Femur (tissue), 1 donor: ENCODE measurements at places on chromosomes 5 and 9.

- DNase-seq = no peak
Observed at GRCh38 chr5:176737746-176738636, 72.4 kb upstream of the UNC5A start.

DNA sequence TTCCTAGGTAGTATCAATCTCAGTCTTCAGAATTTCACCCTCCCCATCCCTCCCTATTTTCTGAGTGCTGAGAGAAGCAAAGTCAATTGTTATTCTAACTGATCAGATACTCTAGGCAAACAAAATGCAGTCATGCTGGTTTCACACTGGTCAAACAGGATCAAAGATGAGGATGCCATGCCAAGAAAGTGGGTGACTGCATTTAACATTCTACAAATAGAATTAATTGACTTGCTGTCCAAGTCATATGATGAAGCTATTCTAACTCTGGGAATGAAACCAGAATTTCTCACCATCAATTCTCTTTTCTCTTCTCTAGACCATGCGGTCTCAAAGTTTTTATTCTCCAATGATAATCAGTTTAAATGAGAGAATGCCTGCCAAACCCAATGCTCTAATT, 112.5 kb downstream of the CTNND2 start:
- no peak for DNase-seq

DNA sequence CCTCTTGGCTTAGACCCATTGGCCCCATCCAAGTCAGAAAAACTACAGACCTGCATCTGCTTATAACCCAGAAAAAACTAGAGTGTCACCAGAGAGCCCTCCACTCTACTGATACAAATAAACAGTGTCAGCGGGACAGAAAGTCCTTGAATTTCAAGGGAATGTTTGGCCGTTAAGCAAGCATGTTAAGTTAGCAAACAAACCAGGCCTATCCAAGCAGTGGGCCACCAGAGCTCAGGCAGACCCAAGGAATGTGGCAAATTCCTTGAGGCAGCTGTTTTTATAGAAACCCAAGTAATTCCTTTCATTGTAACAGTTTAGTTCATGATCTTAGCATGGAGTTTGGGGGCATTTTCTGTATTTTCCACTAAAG, 70.9 kb downstream of the PRLR start:
- DNase-seq = no peak

- DNase-seq = no peak
Observed at GRCh38 chr5:33048315-33048714, 337.2 kb downstream of the NPR3 start.

GRCh38 chr5:90446961-90447360, 27.6 kb downstream of the MBLAC2 start:
- DNase-seq = no peak

DNA sequence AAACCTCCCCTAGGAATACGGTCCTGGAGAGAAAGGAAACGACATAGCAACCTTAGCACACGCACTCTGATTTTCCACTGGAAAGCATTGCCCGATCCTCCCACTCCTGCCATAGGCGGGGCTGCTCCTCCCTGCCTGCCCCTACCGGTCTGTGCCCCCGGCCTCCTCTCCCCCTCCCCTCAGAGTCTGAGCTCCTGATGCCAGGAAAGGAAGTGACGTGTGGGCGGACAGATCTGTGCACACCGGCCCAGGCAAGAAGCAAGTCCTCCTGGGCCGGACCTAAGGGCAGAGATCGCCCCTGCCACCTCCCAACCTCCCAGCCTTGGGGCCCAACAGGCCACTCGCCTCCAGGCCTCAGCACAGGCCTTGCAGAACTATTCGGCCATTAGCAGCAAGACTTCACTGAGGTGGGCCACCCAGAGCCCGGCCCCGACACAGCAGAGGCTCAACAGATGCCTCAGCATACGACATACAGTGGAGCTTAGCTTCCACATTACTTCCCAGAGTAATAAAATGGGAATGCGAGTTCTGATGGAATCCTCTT, 7.2 kb downstream of the NINJ1 start:
- peak; percentile 83 for DNase-seq

DNA sequence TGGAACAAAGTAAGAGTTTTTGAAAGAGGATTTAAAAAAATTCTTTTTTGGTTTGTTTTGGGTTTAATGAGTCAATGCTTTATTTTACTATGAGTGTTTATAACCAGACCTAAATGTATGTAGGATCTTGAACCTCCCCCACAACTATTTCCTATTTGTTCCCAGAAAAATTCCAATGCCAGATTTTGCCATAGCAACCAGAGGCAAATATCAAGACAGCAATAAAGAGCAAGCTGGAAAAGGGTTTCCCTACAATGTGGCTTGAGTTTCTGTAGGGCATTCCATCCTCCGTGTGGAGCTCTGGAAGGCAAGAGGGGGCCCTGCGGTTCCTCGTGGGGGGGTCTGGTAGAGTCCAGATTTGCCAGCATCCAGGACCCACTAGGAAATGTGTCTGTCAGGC, 27.8 kb upstream of the GDNF start:
- DNase-seq = peak; percentile 20

GRCh38 chr5:39785410-39785809, 360.6 kb upstream of the DAB2 start:
- no peak for DNase-seq

DNA sequence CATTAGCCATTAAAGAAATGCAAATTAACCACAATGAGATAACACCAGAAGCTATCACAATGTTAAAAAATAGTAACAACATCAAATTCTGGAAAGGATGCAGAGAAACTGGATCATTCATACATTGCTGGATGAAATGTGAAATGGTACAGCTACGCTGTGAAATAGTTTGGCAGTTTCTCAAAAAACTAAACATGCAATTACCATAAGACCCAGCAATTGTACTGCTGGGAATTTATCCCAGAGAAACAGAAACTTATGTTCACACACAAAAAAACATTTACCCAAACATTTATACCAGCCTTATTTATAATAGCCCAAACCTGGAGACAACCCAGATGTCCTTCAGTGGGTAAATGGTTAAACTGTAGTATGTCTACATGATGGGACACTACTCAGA, 592.9 kb downstream of the ZNF608 start:
- DNase-seq = no peak

GRCh38 chr5:123083298-123083697, 5.7 kb upstream of the PRDM6 start:
- no peak for DNase-seq

GRCh38 chr9:37918665-37919170, 14.8 kb upstream of the SLC25A51 start:
- DNase-seq = no peak

DNA sequence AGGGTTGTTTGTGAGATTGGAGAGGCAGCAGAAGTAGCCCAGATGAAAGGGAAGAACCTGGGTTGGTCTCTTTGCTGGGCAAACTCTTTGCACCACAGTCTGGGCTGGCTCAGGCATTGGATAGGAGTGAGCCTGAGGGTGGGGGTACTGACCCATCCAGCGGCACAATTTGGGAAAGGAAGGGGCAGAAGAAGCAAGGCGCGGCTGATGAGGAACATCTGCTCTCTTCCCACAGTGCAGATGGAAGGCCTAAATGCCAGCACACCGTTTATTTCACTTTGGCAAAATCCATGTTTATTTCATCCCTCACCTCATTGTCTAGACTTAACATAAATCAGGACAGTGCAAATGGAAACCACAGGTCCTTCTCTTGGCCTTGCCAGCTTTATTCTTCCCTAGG, 32.3 kb downstream of the PALM2AKAP2 start:
- no peak for DNase-seq

GRCh38 chr9:115415450-115415849, 297.5 kb upstream of the TNC start:
- DNase-seq = no peak

DNA sequence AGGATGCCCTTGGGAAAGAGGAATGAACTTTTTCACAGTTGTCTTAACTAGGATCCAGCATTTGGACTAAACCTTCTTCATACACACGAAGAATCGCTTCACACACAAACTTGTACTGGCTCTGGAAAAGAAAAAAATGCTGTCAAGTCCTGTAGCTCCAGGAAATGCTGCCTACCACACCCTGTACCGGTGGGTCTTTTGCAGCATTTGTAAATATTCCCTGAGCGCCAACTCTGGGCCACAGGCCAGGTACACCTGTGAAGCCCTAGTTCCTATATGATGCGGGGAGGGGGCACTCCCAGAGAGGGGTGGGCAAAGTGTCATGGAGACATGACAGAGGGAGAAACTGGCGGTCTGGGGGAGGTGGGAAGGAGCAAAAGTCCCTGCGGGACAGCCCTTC, 58.7 kb upstream of the EPB41L4B start:
- no peak for DNase-seq

- no peak for DNase-seq
Observed at GRCh38 chr9:72332351-72332750, 32.7 kb downstream of the ZFAND5 start.

- DNase-seq = no peak
Observed at GRCh38 chr9:27209034-27209433, 87.9 kb downstream of the EQTN start.

DNA sequence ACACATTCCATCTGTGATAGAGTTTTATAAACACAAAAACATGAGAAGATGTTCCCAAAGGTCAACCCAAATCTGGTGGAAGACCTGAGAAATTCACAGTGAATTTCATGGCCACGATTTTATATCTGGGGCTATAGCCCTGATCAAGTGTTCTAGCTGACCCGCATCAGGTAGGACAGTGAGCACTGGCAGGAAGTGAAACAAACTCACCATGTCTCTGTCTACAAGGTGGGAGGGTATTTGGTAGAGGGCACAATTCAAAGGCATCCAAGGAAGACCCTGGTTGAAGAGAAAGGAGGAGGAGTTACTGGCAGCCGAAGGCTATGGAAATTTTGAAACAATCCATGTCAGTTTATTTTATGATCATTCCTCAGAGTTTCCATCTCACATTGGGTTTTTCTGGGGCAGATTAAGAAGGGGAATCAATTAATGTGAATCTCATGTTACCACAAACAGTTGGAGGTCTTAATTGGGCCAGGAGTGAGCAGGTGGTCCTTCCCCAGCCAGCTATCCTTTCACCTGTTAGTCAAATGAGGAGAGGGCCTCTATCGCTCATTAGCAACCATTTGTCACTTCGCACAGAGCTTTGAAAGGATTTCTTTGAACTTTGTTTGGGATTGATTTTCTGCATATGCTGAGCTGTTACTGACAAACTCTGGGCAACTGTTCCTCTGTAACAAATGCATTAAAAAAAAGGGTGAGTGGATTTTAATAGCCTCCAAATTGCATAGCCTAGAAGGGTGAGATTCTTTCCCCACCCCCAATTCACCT, 612.0 kb upstream of the CLINT1 start:
- no peak for DNase-seq

DNA sequence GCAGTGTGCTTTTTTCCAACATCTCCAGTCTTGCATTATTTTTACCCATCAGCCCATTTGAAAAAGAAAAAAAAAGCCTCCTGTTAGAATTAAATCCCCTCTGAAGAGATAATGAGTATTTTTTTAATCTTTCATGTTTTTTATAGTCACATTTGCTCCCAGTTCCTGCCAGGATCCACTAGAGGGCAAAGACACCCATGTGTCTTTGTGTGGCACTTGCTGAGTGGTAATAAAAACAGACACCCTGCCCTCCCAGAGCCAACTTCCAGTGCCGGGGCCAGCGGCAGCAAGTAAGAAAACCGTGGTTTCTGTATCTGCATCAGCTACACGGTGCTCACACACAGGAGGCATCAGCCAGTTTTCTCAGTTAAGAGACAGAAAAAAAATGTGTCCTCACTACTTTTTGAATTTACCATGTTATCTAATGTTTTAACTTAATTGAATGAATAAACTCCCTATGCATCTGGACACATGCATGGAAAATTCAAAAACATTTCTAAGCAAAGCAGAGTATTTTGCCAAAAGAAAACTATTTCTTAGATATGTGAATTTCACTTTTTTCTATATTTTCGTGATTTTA, 70.2 kb upstream of the PLEKHG4B start:
- DNase-seq = no peak

DNA sequence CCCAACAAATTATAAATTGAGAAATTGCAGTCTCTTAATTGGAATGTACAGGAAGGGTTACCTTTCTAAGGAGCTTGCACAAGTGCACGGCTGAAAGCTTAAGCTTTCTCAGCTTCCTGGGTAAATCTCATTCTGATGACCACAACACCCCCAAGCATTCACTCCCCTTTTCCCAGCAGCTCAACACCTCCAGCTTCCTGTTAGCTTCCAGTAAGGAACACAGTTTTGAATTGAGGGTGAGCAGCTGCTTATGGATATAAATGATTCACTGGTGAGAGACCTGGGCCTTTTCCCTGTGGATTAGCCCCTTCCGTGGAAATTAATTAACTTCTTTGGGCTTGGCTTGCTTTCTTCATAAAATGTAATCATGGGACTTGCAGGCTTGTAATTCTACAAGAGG, 101.2 kb downstream of the SLC28A3 start:
- no peak for DNase-seq

DNA sequence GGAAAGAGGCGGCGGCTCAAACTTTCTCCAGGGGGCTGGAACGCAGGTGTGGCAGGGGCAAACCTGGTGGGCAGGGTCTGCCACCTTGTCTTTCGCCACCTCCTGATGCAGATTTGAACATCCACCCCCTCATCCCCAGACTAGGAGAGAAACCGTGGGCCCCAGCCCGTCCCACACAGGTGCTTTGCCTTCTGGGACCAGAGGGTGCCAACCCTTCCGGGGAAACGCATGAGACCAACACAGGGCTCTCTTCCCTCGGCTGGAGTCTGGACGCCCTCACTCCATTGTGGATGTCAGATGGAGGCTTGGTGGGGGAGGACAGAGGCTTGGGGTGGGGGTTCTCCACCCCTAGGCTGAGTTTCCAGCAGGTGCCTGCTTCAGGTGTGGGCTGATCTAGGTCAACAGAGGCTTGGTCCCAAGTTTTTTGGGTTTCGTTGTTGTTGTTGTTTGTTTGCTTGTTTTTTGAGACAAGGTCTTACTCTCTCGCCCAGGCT, 9.5 kb downstream of the C9orf50 start:
- DNase-seq = no peak

DNA sequence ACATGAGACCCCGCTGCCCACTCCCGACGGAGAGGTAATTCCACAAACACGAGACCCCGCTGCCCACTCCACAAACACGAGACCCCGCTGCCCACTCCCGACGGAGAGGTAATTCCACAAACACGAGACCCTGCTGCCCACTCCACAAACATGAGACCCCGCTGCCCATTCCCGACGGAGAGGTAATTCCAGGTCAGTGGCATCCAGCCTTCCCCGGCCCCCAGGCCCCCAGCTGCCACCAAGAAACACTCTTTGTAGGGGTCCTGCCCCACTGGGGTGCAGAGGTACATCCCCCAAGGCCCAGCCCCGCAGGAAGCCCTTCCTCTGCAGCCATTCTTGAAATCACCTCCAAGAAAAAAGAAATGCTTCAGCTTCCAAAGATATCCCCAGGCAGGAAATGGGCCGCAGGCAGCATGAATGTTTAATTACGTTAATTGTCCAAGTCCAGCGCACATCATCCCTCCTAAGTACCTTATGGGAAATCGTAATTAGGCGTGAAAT, 115.9 kb downstream of the ADAMTS2 start:
- DNase-seq = peak; percentile 11
